Astrocyte of the cerebellum (primary cell): ENCODE measurements at places on chromosomes 12 and 14.

DNA sequence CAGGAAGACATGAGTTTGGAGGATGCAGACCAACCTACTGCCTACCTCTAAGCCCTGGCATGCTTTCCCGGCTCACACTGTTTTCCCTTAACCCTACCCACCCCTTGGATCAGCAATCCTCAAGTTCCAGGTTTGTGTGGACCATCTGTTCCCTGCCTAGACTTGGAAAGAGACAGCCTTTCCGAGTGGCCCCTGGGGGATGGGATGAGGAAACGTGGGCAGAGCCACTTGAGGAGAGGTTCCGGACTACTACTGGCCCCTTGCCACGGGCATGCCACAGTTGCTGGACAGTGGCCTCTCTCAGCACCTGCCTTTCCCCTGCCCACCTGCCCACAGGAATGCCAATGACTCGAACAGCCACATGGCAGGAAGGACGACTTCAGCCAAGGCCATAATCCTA is 135.9 kb downstream of the SLC15A4 start:
- no peak for DNase-seq

GRCh38 chr14:25052921-25053320 is 3.0 kb upstream of the STXBP6 start:
- DNase-seq = no peak

DNA sequence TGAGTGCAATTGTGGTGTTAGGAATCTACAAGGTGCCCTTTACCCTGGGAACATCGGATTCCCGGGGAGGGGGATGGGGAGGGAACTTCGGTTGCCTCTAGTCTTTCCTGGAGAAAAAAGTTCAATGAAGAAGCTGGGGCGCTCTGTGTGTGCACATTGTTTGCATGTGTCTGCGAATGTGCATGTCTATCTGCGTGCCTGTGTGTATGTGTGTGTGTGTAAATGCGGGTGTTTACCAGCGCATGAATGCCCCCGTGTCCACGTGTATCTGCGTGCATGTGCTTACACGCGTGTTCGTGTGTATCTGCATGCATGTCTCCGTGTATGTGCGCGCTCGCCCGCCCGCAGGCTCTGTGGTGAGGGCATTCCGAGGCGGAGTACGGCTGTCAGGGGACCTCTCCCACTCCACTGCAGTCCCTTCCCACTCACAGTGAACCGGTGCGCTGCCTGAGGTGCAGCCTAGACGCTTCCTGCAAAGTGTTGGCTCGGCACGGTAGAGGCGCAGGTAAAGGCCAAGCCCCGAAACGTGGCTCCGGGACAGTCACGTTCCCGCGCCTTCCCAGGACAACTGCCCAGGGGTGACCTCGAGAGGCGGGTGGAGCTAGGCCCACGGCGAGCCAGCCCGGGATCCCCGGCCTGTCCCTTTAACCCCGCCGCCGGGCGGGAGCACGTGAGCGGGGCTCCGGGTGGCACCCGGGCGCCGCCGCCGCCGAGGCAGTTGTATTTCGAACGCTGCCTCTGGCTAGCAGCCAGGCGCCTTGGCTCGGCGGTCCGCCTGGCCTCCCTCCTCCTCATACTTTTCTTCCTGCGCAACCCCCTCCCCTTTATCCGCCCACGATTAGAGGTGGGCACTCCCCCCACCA is 539 bp upstream of the HMGA2 start:
- no peak for DNase-seq

- no peak for DNase-seq
Observed at GRCh38 chr14:105180592-105181548, at the start of gene NUDT14. TSS of gene NUDT14 (minus strand) at chr14:105181312. CDS start at chr14:105181209, 103 bp downstream.

- DNase-seq = no peak
Observed at GRCh38 chr14:94375552-94376107, 12.8 kb downstream of the SERPINA1 start.

GRCh38 chr12:111819191-111820158 is 22.6 kb upstream of the MAPKAPK5 start:
- no peak for DNase-seq

DNA sequence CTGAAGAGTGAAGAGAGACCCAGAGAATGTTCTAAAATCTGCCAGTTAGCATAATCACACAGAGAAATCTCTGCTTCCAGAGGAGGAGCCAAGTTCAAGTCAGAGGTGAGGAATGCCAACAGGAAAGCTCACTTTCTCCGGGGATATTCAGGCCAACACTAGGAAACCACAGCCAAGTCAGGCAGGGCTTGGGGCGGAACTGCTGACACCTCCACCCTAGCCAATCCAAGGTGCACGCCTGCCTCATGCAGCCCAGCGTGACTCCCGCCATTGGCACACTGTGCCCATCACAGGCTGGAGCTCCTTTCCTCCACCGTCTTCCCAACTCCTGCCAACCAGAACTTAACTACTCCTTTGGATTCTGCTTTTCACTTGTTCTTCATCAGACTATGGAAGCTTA is 374.3 kb upstream of the CCDC196 start:
- no peak for DNase-seq

GRCh38 chr14:104527857-104528459 is 51.6 kb upstream of the C14orf180 start:
- DNase-seq = no peak

DNA sequence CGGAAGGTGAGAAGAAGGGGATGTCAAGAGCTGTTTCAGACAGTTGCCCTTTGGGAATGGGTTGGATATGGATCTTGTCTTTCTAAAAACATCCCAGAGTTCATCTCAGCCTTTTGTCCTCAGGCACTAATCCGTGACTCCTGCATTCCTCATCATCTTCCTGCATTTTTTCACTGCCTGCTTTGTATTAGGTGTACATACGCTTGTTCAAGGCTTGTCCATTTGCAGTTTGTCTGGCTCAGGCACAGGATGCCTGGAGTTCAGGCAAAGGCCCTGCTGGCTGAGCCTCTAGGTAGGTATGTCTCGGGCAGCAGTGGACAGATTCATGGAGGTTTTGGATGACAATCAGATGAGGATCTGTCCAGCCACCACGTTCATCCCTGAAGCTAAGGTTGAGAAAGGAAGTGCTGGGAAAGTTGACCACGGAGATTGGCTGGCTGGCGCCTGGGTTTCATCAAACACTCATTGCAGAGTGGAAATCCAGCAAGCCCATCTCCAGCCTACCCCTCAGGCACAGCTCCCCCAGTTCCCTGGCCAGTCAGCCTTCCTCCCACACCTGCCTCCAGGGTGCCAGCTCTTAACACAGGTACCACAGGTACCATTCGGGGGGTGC is 12.4 kb upstream of the TMEM106C start:
- no peak for DNase-seq

DNA sequence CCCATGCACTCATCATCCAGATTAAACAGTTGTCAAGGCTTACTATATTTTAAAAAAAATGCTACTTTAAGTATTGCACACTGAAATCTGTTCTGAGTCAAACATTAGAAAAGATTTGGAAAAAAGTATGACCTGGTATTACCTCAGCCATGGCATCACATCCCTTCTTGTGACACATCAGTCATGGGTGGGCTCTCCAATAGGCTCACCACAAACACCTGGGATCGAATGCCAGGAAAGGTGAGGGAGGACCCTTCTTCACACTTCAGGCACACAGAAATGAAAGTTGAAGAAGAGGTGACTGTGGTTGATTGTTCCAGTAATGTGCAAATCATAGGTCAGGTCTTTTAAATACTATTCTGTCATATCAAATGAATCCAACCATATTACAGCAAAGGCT is 36.6 kb upstream of the GZMB start:
- no peak for DNase-seq

DNA sequence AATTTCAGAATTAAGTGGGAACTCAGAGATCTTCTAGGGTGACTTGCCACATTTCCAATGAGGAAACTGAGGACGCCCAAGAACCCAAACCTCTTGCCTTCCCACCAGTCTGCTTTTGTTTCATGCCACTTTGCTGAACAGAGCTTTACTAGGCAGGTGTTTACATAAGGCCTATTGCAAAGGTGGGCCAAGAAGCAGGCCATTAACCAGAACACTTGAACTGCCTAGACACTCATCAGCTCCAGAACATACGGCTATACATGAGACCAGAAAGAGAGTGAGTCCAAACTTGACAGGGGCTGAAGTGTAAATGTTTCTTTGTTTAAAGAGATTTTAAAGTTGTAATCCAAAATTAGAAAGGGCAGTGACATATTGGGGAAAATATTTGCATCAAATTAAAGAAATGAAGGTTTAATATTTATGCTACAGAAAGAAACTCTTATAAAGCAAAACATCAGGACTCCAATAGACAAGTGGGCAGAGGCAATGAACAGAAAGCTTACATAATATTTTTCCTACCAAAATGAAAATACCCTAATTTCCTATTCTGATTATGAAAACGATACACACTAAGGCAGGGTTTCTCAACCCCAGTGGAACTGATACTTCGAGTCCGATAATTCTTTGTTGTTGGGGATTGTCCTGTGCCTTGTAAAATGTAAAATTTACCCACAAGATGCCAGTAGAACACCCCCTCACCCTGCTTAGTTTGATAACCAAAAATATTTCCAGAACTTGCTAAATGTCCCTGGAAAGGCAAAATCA is 11.7 kb downstream of the BATF start:
- DNase-seq = no peak

GRCh38 chr12:12616512-12617310 is 5.0 kb downstream of the CREBL2 start:
- DNase-seq = no peak

- DNase-seq = no peak
Observed at GRCh38 chr14:37900561-37900960, 305.1 kb downstream of the TTC6 start.

DNA sequence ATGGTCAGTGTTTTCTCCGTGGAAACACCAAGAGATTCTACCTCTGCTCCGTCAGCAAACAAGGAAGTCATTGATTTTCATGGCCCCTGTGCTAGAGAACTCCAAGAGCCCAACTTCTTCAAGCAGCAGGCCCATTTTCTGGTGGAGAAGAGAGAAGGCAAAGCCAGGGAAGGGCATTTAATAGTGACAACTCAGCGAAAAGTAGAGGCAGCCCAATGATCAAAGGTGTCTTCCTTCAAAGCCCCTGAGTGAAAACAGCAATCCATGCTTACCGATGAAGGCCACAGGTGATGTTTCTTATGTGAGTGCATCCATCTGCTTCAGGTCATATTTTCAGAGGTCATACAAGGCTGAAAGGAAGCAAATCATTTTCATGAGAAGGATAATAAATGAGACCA is 77.3 kb downstream of the VCPKMT start:
- DNase-seq = no peak

- peak; percentile 92 for DNase-seq
Observed at GRCh38 chr14:71142375-71143038, 235.2 kb downstream of the PCNX1 start.

- DNase-seq = no peak
Observed at GRCh38 chr14:72793156-72793939, 100.6 kb downstream of the DPF3 start.

- no peak for DNase-seq
Observed at GRCh38 chr14:66043921-66044320, 442.2 kb upstream of the CCDC196 start.

DNA sequence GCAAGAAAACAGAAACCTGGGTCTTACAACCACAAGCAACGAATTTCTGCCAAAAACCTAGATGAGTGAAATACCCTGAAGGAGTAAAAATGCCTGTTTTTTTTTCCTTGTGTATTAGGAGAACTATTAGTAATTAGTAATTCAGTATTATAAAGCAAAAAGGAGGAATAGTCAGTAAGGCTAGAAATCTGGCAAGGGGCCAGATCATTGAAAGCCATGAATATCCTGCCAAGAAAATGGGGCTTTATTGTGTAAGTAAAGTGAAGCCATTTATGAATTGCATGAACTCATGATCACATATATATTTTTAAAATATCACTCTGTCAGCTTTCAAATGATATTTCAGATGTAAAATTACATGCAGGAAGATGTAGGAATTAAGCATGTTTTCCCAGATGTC is 57.9 kb downstream of the TXNDC16 start:
- no peak for DNase-seq

DNA sequence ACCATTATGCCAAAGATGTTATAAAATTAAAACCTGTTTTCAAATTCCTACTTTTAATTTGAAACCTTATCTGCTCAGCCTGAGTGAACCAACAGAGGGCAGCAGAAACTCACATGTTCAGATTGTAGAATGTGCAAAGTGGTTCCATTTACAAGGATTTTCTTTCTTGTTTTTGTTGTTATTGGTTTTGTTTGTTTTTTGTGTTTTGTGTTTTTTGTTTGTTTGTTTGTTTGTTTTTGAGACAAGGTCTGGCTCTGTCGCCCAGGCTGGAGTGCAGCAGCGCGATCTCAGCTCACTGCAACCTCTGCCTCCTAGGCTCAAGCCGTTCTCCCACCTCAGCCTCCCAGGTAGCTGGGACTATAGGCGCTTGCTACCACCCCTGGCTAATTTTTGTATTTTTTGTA is 22.8 kb upstream of the GARIN2 start:
- peak; percentile 48 for DNase-seq

DNA sequence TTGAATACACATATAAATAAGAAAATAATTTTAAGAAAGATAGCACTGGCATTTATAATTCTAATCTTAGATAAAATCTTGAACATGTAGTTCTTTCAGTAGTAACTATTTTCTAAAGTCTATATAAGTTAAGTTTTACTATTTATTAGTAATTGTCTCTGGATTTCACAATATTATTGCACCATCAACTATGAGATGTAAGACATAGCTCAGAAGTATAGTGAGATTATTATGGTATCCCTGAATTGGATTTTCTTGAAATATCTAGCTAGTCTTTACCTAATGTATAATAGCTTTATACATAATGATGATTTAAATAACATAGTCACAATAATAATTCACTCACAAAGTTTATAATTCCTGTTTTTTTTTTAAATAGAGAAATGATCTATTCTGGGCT is 6.7 kb downstream of the CLEC12A start:
- DNase-seq = no peak

GRCh38 chr14:63676615-63677014 is 34.9 kb upstream of the WDR89 start:
- DNase-seq = no peak

GRCh38 chr14:31206536-31207286 is 882 bp downstream of the HECTD1 start:
- DNase-seq = no peak

- no peak for DNase-seq
Observed at GRCh38 chr12:104059963-104060362, 4.4 kb upstream of the HCFC2 start.

DNA sequence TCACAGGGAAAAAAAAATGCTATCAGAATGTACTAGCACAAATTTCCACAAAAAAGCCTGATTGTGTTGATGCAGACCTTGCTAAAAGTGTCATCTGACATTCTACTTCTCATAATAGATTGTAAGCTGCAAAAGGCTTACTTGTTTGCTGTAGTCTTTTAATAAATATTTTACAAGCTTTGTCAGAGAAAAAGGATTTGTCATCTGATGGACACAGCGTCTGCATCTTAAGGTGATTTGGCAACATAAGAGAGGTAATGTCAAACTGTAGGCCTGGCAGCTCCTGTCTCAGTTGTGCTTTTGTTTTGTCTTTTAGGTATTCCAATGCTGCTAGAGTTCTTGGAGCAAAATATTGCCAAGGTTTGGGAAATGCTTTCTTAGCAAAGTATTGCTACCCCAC is 26.3 kb upstream of the KCNH3 start:
- DNase-seq = no peak
